HuH-7.5 (cell line): ENCODE measurements at places on chromosomes 3 and 15.
A peak's percentile ranks its signal among the peaks of the same experiment; 100 is the strongest.

- DNase-seq, result no peak
Measured at GRCh38 chr3:45055411-45056143, 29.5 kb downstream of the CLEC3B start.

DNA sequence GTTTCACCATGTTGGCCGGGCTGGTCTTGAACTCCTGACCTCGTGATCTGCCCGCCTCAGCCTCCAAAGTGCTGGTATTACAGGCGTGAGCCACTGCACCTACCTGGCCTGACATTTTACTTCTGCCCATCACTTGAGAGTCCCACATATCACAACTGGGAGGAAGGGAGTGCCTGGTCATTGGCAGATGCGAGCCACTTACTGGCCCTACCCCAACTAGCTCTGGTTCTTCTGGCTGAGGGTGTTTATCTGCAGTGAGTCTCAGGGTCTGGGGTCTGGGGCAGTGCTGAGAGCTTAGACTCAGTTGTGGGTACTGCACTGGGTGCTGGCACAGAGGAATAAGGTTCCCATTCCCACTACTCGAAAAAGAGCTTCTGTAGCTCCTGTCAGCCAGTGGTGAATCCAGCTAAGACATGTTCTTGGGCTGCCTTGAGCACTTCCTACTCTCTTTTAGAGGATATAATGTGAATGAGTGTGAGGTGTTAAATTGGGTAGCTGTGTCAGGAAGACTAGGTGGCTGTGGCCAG is 30.2 kb downstream of the DAG1 start:
- DNase-seq, result no peak

DNA sequence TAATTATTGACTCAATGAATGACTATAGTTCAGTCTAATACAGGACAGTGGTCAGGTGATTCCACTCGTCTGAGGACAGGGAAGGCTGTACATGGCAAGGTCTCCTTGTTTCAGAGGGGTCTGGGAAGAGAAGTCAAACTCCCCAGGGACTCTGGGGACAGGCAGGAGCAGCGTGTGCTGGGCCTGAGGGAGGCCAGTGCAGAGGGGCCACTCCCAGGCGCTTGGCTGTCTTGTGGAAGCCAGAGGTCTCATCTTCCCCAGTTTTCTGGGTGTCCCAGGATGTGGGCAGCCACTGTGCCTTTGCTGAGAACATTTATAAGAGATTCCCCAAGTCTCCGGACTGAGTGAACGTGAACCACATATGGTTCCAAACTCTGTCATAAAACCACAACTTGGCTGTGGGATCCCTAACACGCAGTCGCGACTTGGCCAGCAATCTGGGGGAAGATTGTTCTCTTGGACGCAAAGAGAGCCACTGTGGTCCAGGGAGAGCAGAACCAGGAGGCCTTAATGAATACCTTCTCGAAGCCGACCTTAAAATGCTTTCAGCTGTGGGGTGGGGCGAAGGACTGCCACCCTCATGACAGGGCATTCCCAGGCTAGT is 30.4 kb downstream of the BHLHE40 start:
- DNase-seq, result no peak

GRCh38 chr3:105781871-105782270 is 86.9 kb downstream of the CBLB start:
- DNase-seq, result no peak

- no peak for DNase-seq
Measured at GRCh38 chr3:32113981-32114545, 7.6 kb downstream of the GPD1L start.

DNA sequence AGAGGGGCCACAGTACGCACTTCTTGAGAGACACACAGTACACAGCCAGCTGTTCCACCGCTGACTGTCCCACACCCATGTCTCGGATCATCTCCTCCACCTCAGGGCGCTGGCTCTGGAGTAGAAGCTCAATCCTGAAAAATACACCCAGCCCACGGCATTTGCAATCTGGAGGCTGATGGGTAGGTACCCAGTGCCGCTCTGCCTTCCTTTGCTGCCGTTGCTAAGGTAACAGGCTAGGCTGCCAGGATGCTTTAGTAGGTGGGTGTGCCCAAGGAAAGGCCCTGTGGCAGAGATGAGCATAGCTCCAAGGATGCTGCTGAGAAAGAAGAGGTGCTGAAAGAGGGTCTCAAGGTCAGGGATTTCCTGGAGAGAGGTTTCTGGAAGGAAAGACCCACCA is 14.6 kb downstream of the TRAIP start:
- DNase-seq, result no peak

DNA sequence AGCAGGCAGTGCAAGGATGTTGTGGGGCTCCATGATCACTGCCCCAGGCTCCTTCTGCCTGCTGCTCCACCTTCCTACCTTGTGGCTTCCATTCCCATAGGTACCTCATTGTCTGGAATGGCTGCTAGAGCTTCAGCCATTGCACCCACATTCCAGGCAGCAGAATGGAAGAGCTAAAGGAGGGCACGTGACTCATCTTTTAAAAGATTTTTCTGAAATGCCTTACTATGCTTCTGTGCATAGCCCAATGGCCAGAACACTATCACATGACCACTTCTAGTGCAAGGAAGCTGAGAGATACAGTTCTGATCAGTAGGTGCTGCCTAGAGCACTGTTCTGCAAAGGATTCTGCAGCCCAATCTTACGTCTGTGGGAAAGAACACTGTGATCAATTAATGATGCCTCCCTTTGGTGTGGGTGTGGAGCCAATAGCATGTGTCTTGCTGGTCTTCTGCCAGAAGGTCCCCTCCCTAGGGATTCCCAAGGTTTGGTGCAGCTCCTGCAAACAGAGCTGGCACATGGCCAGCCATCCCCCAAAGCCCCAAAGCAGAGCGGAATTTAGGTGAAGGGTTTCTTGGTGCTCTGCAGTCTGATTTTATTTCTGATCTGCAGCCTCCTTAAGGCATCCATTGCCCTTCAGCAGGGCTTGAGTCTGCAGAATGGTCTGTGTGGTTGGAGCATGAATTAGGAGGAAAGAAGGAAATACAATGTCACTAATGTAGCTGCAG is 34.4 kb downstream of the SPSB4 start:
- DNase-seq, result no peak

GRCh38 chr3:125589547-125590122 is 5.7 kb downstream of the OSBPL11 start:
- DNase-seq, result no peak

- DNase-seq, result no peak
Measured at GRCh38 chr3:14764331-14765059, 54.3 kb upstream of the FGD5 start.

- DNase-seq, result no peak
Measured at GRCh38 chr3:121809249-121809648, 25.6 kb downstream of the IQCB1 start.

DNA sequence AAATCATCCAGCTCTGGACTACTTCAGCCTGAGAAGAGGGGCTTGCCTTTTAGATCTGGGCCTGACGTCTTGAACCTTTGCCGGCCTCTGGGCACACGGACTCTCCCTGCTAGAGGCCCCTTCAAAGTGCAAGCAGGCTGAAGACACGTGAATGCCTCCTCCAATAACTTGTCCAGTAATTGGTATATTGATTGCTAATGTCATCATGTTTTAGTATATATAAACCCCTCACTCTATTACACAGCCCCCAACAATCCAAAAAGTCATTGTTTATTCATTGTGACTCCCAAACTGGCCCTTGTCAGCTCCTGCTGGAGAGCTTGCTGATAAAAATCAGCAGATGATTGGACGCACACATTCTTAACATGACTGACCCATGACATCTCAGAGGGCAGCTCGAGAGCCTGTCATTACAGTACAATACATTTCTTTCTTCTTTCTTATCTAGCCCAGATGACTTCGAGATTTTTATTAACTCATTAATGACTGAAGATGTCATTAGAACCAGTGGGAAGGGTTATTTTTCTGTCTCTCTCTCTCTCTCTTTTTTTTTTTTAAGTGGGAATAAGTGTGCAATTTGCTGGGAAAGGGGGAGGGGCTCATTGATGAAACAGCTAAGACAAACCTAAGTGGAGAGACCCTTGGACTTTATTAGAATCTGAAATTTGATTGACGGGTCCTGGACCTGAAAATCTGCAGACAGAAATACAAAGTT is 65.5 kb upstream of the NR2F2 start:
- DNase-seq, result peak; percentile 41

GRCh38 chr3:147655236-147655635 is 246.1 kb downstream of the ZIC1 start:
- no peak for DNase-seq

- DNase-seq, result no peak
Measured at GRCh38 chr15:28913171-28913765, 27.5 kb downstream of the APBA2 start.

- DNase-seq, result no peak
Measured at GRCh38 chr15:45674677-45675076, 39.8 kb downstream of the SQOR start.

DNA sequence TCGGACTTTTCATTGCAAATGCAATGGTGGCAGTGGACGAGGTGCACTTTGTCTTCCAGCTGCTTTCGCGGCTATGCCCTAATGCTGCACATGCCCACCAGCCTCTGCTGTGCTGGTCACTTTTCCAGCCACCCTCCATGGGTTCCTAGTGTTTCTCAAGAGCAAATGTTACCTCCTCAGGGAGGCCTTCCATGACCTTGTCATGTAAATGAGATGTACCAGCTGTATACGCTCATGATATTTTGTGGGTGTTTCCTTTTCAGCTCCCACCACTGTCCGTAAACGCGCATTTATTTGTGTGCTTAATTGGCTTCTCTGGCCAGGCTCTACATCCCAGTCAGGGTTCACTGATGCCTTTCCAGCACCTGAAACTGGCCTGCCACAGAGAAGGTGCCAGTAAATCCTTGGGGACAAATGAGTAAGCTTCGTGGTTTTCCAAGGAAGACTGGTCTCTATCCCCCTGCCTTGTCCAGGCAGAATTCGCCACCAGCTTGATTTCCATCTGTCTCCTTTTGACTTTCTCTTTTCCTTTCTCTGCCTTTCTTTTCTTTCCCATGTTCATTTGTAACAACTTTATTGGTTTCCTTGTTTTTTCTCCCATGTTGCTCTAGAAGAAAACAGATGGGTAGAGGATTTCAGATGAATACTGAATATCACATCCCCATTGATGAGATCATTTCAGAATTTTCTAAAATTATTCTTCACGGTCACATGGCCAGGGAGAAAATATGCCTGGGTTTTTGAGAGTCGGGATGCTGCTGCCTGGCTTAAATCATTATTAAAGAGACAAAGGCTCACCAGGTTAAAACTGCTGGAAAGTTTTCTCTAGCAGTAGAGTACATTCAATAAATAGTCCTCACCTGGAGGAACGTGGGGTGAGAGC is 82.5 kb downstream of the CHST2 start:
- DNase-seq, result no peak

- no peak for DNase-seq
Measured at GRCh38 chr3:10520072-10520471, 14.7 kb upstream of the ATP2B2 start.

DNA sequence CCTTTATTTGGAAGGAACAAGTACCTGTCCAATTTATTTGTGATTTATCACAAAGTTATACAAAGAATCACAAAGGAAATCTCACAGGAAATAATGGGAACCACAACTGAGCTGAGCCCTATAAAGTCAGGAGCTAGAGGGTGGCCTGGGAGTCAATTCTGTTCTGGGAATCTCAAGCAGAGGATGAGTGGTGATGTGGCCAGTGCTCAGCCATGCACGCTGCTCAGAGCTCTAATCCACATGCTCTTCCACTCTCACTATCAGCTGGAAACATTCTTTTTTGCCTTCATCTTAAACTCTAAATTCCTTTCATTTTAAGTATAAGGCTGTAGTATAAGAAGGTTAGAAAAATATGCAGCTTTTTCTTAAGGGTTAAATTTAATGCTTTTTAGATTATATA is 36.6 kb downstream of the UACA start:
- no peak for DNase-seq

- DNase-seq, result no peak
Measured at GRCh38 chr15:81945014-81945615, 100.7 kb downstream of the MEX3B start.

GRCh38 chr15:38626443-38627050 is 61.9 kb upstream of the RASGRP1 start:
- DNase-seq, result no peak

DNA sequence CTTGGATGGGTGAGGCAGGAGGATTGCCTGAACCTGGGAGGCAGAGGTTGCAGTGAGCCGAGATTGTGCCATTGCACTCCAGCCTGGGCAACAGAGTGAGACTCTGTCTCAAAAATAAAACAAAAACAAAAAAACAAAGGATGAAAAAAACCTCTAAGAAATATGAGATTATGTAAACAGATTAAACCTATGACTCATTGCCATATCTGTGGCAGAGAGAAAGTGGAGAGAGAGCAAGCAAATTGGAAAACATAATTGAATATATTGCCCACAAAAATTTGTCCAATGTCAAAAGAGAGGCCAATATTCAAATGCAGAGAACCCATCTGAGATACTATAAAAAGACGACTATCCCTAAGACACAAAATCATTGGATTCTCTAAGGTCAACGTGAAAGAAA is 1106.0 kb downstream of the OTOL1 start:
- no peak for DNase-seq

DNA sequence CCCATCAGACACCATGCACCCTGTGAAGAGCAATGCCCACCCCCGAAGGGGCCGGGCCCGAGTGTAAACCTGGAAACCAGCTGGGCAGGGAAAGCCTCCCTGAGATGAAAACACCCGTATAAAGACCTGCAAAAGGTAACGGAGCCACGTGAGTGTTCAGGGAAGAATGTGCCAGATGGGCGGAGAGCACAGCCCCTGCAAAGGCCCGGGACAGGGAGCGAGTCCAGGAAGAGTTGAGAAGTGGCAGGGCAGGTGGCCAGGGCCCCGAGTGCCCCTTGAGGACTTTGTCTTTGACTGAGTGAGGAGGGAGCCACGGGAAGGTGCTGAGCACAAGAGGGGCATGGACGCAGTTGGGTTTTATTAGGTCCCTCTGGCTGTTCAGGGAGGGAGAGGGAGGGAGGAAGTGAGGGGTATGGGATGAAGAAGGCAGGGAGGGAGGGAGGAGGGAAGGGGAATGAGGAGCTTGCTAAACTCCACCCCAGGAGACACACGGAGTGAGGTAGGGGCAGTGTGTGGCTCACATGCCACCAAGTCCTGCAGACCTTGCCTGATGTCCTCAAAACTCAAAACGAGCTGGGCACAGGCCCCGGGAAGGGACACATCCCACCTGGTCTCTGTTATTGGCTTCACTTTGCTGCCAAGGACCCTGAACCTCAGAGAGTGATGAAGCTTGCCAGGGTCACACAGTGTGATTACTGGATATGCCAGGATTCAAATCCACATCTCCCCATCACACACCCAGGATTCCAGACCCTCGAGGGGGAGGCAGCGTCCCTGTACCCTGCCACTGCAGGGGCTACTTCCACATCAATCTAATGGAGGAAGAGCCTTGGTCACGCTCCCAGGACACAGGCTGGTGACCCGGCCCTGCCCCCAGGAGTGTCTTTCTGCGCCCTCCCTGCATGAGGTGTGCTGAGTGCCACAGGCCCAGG is 49.1 kb upstream of the IQSEC1 start:
- DNase-seq, result no peak

- no peak for DNase-seq
Measured at GRCh38 chr3:170267793-170268192, 45.6 kb downstream of the PRKCI start.
